HT-29 (cell line): ENCODE measurements at places on chromosomes 11 and 22. TPM values are rescaled to one million over a fixed set of nuclear protein-coding genes. Genes with fewer than 3 reads are reported as not detected.

Gene BIK
- 3.9 and 4.2 TPM in 2 replicates for total RNA-seq

GRCh38 chr22:29032014-29032475 is 29.6 kb downstream of the C22orf31 start:
- DNase-seq, result no peak

DNA sequence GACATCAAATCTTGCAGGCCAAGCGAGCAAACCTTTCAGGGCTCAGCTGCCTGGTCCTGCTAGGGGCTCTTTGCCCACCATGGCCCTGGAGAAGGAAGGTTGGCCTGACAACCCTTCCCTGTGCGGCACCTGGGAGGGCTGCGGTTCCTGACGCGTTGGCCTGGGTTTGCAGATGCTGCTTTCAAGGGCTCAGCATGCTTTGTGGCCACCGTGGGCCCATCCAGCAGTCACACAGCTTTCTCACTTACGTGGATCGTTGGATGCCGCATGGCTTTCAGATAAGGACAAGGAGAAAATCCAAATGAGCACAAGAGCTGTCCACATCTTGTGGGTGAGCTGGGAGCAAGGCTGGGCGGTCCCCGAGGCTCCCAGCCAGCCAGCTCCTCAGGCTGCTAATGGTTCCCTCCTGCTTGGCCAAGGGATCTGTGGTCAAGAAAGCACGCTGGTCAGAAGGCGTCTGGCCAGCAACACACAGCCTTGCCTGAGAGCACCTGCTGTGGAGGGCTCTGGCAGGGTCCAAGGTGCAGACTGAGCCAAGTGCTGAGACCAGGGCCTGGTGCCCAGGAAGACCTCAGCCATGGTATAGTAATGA is 8.2 kb downstream of the C11orf24 start:
- no peak for DNase-seq

DNA sequence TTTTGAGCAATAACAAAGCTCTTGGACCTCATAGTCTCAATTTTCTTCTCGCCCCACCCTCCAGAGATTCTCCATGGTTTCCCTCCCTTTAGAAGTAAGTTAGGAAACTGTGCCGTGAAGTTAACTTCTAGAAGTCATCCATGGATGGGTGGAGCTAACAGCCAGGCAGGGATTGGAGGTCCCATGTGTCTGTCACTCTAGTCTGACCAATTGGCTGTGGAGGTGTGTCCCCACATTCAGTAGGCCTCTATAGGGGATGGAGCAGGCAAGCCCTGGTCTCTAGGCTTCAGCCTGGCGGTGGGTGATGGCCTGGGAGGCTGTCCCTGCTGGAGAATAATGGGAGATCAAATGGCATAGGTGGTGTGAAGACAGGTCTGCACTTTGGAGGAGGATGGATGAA is 50.7 kb downstream of the TP53I11 start:
- peak; percentile 75 for DNase-seq

DNA sequence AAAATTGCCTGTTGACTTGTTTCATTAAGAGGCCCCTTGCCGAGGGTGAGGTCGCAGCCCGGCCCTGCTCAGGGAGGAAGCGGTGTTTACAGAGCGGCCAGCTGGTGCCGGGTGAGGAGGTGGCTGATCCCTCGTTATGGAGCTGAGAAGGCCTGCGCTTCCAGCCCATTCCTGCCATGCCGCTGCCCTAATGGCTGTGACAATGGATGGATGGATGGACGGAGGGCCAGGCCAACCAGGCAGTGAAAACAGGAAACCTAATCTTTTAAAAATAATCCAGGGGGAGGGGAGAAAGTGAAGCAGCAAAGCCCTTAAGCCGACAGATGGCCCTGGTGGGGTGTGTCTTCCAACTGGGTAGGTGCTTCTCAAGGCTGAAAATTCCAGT is 38.5 kb downstream of the BCR start:
- peak; percentile 22 for DNase-seq
